ENCODE measurements at places on chromosomes 13 and 19.
A peak's percentile ranks its signal among the peaks of the same experiment; 100 is the strongest.

- no peak for DNase-seq
Measured at GRCh38 chr13:109593230-109593629, 193.2 kb downstream of the IRS2 start.

GRCh38 chr13:28535734-28536133 lies 40.8 kb upstream of the FLT1 start:
- DNase-seq: no peak

DNA sequence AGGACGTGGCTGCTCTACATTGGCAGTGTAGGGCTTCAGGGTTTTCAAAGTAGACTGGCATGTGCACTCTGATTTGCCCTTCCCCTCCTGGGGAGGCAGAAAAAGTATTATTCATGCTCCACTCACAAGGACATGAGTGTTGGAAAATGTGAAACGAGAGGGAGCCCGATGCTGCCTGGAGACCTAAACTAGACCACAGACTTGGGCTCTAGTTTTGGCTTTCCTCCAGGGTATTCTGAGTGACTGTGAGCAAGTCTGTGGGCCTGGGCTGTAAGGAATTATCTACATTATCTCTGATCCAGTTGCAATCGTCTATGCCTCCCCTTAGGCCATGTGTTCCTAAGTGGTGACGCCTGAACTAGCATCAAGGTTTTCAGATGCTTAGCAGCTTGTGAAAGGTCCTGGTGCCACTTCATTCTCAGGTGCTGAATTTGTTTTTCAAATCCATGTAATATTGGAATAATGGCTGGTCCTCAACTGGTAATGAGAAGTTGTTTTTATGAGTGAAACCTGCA lies 55.0 kb downstream of the MRPL57 start:
- no peak for DNase-seq

DNA sequence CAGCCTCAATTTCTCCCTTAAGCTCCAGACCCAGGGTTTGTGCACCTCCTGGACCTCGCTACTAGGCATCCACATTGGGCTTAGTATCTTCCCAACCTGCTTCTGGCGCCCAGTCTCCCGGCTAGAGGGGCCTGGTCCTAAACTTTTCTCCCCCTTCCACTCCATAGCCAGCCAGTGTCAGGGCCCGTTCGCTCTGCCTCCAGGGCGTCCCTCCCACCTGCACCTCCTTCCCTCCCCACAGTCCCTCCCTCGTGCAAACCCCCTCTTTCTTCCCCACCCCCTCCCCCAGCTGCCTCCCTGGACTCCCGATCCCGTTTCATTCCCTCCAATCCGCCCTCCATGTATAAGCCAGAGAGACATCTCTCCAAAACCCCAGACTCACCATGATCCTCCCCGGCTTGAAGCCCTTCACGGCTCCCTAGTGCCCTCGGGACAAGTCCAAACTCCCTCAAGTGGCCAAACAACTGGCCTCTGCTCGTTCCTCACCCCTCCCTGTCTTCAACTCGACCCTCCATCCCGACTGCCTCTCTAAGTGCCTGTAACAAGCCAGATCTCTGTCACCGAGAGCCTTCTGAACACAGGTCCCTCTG lies 997 bp upstream of the SAMD4B start:
- DNase-seq: peak; percentile 10

- DNase-seq: no peak
Measured at GRCh38 chr13:46756977-46757376, 40.0 kb downstream of the ESD start.

GRCh38 chr13:105672881-105673280 lies 862.6 kb downstream of the EFNB2 start:
- no peak for DNase-seq

DNA sequence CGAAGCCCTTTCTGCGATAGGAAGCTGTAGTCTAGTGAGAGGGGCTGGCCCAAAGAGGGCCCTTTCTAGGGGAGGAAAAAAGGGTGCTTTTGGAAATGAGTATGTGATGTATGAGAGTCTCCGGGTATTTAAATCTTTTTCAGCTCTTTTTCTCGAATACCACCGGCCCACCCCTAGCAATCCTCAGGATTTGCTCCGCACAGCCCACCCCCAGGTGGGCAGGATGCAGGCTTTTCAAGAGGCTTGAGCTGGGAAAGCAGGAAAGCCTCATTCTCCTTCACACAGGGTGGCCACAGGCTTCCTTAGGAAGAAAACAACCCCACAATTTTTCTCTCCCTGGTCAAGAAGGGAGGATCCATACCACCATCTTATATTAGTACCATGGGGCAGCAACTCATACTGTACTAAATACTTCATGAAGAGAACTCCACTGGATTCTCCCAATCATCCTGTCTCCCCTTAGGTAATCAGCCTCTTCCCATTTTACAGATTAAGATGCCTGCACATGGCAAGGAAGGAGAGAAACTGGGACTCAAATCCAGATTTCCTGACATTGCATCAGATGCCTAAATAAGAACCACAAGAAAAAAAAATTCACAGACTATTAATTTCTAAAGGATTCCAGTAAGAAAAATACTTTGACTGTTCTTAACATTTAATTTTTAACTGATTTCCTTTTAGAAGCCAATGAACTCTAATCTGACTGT lies 84.4 kb downstream of the STK24 start:
- no peak for DNase-seq

DNA sequence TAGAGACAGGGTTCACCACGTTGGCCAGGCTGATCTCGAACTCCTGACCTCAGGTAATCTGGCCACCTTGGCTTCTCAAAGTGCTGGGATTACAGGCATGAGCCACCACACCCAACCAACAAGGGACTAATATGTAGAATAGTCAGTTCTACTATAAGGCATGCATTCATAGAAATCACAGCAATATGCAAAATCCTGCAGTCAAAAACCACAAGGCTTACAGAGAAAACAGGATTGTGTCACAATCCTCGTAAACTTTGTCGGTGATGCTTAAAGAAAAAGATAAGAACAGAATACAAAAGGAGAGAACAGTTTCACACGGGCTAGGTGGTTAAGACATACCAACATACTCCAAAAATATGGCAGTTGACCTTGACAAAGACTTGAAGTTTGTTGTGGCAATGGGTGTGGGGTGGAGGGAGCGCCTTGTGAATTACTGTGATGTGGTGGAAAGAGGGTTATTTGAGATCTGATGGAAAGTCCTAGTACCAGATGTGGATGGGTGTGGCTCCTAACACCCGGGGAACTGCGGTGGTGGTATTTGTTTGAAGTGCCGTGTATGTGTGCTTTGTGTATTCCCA lies 12.4 kb downstream of the NOSIP start:
- peak; percentile 65 for DNase-seq

DNA sequence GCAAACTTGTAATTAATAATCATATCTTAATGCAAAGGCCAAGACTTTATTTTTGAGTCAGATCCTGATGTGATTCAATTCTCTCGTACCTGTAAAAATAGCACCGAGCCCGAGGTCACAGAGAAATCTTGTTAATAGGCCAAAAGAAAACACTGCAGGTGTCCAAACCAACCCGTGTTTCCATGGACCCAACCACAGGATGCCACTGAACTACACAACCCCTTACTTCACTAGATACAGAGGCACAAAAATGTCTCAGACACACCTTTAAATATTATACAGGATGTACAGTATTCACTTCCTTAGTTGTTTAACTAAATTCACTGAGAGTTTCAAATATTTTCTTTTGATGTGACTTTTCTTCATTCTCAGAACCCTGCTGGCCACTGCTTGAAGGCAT lies 530.9 kb downstream of the MYO16 start:
- DNase-seq: no peak

DNA sequence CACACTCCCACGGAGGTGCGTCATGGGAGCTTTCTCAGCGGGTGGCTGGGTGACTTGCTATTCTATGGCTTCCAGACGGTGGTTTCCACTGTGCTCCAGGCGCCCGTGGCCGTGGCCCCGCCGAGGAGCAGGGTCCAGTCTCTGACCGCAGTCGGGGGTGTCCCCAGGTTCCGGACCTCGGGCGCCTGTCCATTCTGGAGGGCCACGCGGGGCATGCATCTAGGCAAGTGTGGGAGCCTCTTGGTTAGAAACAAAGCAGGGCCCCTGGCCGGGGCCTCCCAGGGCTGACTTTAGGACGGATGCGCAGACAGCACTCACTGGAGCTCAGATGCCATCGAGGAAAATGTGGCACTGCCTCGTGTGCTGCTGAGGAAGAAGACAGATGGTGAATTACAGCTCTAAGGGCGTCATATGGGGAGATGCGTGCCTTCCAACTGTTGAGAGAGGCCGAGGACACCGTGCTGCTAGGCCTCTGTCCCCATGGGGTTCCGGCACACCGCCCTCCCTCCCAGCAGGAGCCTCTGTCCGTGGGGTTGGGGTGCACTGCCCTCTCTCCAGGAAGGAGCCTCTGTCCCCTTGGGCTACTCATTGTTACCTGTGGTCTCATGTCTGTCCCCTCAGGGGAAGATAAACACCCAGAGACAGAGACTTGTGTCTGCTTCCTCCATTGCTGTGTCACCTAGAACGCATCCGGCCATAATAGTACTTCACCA lies 38.1 kb downstream of the TMEM255B start:
- no peak for DNase-seq

DNA sequence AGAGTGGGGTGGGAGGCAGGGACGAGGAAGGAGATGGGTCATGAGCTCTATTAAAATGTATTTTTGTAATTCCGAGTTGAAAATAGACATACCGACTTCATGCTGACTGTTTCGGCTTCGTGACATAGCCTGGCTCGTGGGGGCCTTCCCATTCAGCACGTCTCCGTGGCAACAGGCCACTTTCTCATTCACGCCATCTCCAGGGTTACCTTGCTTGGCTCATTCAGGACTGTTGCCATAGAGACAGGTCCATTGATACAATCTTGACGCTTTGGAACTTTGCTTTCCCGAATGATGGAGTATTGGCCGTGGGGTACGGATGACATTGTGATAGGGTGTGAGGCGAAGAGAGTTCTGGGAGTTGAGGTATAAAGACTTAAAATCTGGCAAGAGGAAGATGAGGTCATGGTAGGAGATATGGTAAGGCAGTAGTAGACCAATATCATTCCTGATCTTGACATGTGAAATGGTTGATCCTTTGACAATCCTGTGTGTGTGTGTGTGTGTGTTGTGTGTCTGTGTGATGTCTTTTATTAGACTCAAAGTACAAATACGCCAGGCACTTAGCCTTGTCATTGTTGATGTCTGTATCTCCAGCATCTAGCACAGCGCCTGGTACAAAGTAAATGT lies 97.3 kb downstream of the CACNA1A start:
- no peak for DNase-seq

DNA sequence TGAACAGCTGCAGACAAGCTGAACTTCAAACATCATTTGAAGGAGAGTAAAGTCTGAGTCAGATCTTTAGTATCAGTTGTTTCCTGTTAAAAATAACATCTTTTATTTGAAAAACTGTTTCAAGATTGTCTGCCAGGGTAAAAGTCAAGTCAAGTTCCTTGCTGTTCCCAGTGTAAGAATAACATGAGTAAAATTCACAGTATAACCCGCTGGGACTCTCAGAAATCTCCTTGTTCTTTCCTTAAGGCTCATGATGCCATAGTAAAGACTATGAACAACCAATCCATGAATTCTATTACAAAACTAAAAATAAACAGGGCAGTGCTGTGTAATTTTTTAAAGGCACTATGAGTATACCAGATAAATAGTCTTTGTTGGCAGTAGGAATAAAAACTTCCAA lies 112.9 kb downstream of the IRS2 start:
- DNase-seq: no peak

DNA sequence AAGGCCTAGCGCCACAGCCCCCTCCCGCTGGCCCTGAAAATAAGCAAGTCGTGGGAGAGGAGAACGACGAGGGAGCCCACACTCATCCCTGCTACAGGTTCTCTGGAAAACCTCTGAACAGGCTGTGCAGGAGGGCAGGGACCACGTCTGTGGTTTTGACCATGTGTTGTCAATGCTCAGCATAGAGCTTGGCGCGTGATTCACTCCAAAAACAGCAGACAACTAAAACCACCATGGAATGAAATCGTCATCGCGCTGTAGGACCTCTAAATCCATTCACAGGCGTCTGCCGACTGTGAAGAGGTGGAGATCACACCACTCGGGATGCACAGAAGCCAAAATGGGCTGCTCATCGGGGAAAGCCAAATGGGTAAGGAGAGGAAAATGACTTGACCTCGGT lies 121.3 kb downstream of the COL4A1 start:
- DNase-seq: no peak

- peak; percentile 48 for DNase-seq
Measured at GRCh38 chr13:110616103-110617101, 1.1 kb downstream of the NAXD start.

DNA sequence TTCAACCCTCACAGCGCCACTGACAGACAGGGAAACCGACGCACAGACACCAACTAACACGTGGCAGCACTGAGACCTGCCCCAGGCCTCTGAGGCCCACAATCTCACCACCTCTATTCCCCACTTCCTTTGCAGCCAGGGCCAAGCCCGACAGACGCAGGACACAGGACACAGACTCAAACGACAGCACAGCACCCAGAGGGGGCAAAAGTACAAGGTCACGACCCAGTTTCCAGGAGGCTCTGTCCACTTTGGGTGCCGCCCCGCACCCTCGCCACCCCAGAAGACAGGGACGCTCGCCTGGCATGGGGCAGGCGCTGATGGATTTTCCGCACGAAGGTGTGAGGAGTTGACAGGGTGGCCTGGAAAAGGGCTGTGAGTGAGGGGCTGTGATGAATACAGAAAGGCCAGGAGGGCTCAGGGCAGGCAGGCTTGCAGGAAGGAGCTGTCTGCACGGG lies 48.8 kb downstream of the MLLT1 start:
- DNase-seq: no peak

DNA sequence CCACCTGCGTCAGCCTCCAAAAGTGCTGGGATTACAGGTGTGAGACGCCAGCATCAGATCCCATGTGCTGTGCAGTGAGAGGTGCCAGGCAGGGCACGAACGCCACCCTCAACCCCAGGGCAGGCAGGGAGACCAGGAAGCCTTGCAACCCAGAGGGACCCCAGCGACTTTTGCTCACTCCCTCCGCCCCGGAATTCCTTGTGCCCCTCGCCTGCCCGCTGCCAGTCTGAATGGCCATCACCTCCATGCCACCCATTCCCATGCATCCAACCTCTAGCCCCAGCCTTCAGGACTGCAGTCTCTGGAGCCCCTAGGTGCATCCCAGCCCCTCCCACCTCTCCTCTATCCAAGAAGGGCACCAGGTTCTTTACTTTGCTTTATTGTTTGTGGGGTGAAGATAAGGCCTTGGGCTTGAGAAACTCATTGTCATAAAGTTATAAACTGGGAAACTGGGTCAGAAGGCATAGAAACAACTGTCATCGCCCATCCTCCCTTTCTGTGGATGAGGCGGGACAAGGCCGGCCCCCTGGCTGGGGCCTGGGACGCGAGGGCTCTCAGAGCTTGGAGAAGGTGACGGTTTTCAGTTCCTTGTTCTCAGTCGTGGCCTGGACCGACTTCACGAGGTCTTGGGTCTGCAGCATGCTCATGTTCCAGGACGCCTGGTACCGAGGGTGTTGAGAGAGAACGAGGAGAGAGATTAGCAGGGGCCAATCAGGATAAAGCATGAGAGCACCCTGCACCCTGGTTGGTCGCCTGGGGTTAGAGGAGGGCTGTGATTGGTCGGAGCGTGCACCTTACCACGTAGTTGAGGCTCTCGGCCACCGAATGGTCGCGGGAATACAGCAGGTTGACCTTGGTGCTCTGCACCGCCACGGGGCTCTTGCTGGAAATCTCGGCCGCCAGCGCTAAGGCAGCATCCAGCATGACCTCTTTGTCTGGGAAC lies 2.6 kb upstream of the LGALS4 start:
- DNase-seq: no peak

Measured in activated CD4-positive, alpha-beta T cell treated with anti-CD3 and anti-CD28 coated beads for 4 hours (primary cell).